HepG2 (cell line): ENCODE measurements at places on chromosomes 16 and 17. TPM values are rescaled to one million over a fixed set of nuclear protein-coding genes. Genes with fewer than 3 reads are reported as not detected.

DNA sequence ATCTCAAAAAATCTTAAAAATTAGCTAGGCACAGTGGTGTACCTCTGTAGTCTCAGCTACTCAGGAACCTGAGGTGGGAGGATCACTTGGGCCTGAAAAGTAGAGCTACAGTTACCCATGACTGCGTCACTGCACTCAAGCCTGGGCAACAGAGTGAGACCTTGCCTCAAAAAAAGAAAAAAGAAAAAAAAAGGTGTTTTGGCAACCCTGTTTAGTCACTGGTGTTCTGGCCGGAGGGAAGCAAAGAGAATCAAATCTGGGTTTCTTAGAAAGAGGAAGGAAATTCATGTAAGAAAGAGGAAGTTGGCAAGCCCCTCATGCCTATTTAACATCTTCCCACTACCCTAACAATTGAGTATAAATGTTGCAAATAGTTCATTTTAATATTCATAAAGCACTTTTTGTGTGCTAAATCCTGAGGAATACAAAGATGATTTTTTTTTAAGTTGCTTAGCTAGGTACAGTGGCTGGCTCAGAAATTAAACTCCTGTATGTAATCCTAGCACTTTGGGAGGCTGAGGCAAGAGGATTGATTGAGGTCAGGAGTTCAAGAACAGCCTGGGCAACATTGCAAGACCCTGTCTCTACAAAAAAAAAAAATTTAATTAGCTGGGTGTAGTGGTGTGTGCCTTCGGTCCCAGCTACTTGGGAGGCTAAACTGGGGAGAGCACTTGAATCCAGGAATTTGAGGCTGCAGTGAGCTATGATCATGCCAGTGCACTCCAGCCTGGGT, 6.5 kb upstream of the USP32 start:
- DNase-seq: no peak

DNA sequence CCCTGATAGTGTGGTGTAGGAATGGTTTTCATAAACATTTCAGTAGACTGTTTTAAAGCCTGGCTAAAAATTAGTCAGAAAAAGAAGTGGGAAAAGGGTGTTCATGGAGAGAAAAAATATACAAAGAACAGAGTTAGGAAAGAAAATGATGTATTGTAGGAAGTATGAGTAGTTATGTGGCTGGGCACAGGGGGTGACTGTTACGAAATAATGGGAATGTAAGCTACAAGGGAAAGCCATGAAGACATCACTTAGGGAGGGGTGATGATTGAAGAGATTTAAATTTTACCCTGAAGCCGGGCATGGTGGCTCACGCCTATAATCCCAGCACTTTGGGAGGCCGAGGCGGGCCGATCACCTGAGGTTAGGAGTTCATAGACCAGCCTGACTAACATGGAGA, 55.3 kb downstream of the NUP88 start:
- DNase-seq: no peak

DNA sequence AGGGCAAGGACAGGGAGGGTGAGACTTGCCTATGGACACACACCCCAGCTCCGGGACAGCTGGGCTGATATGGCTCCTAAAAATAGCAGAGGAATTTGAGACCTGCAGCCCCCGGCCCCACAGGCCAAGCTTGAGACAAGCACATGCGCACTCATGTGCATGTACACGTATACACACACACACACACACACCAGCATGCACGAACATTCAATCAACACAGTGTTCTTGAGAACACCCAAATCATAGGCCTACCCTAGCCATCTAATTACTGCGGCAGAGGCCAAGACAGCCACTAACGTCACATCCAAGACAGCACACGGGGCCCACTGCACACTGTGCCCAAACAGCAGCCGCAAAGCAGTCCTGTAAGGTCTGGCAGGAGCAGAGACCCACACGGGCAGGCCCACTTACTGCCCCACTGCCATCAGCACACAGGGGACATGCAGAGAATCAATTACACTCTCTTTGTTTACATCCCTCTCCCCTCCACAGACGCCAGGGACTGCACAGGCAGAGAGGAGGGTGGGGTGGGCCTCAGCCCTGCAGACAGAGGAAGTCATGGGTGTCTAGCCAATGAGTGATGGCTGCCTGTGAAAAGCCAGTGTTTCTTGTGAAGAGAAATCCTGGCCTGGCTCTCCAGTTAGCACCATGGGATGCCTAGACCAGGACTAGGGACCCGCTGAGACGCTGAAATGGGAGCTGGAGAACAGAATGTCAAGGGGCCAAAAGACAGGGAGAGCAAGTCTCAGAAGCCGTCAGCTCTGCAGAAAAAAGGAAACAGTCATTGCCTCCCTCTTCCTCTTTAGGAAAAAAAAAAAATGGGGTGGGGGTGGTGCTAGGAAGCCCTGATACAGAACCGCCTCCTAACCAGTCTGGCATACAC, 39.3 kb downstream of the MYO18A start:
- DNase-seq: no peak

DNA sequence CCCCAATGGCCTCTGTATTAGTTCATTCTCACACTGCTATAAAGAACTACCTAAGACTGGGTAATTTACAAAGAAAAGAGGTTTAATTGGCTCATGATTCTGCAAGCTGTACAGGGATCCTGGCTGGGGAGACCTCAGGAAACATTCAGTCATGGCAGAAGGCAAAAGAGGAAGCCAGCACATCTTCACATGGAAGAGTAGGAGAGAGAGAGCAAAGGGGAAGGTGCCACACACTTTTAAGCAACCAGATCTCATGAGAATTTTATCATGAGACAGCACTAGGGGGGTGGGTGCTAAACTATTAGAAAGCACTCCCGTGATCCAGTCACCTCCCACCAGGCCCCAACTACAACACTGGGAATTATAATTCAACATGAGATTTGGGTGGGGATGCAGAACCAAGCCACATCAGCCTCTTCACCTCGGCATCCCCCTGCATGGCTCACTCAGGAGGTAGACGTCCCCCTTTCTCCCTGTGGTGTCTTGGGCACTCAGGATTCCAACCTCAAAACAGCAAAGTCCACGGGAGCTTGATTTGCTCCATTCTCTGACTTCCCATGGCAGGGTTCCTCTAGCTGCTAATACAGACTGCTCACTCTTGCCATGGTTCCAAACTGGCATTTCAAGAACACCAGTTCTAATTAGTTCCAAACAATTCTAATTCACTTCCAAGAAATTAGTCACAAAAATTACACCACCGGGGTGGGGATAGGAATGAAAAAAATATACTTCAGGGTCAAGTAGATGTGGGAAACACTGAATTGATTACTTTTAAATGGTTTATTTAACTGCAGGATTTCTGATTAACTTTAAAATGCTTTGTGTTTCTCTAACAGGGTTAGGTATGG, 203.8 kb upstream of the HSBP1 start:
- no peak for DNase-seq

GRCh38 chr16:3645108-3645503, 9.4 kb upstream of the DNASE1 start:
- DNase-seq: no peak

- no peak for DNase-seq
Measured at GRCh38 chr17:79036181-79036580, 12.2 kb downstream of the C1QTNF1 start.

GRCh38 chr17:77489893-77490255, 349.1 kb downstream of the SEC14L1 start:
- DNase-seq: no peak

DNA sequence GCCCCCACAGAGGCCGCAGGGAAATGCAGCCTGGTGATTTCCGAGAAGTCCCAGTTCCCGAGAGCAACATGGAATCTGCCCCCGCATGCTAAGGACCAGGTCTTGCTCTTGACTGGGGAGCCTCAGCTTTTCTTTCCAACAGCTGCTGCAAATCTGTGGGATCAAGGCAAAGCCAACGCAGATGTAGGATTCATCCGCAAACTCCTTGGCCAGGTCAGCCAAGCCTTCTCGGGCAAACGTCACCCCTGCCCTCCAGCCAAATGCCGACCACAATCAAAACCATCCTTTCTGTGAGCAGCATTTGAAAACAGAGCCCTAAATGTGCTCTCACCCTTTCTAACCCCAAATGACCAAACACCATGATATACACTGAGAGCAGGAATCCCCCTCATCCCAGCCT, 54.0 kb downstream of the MRM3 start:
- DNase-seq: no peak

DNA sequence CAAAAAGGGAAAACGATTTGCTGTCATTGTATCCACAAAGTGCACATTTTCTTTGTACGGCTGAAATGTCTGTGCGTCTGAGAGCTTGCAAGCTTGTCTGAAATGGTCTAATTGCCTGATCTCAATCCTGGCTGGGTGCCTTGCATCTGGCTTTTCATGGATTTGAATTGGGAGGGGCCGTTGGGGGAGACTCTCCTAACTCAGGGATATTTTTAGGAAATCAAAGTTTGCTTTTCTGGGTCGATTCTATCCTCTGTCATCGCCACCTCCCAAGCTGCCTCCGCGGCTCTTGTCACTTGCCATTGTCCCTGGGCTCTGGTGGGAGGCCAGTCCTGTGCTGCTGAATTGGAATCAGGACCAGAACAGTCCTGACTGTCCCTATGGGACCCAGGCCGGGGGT, 33.3 kb upstream of the MGAT5B start:
- DNase-seq: no peak

DNA sequence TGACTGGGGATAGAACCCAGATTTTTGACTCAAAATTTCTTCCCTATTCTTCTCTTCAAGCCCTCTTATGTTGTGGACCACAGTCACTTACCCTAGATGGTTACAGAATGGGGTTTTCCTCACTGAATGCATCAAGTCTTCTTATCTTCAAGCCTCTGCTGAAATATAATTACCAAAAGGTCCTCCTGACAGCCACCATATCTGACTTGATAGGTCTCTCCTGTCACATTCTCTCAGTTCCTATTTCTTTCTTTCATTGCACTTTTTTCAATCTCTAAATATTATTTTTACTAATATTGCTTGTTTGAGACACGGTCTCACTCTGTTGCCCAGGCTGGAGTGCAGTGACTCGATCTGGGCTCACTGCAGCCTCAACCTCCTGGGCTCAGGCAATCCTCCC, 1.1 kb upstream of the COPZ2 start:
- DNase-seq: no peak

DNA sequence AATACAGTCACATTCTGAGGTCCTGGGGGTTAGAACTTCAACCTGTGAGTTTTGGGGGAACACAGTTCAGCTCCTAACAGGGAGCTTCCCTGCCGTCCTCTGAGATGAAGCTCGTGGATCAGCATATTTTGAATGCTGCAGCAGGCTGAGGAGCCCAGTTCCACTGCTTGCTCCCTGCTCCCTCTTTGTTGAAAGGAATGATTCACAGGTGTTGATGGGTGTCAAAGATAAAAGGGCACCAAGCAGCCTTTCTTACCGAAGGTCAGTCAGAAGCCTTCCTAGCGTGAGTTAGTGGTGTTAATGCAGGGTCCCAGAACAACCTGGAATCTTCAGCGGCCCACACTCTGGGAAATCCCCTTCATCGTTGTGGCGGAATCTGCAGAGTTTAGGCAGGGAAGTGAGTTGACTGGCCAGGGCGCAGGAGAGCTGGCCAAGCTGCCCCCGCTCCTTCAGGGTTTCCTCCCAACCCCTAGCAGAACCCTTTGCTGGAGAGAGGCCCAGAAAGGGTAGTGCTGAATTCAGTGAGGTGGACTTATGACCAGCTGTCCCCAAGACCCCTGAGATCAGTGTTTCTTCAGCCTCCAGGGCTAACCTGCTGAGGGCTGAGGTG, 114.8 kb downstream of the GNAO1 start:
- DNase-seq: no peak

GRCh38 chr17:65071861-65072260, 15.3 kb upstream of the GNA13 start:
- DNase-seq: peak; percentile 24

- DNase-seq: no peak
Measured at GRCh38 chr17:8151641-8152111, 528 bp downstream of the PER1 start.

GRCh38 chr17:17146786-17147406, 59.2 kb downstream of the PLD6 start:
- DNase-seq: peak; percentile 41

GRCh38 chr17:79045842-79046196, 21.9 kb downstream of the C1QTNF1 start:
- peak; percentile 71 for DNase-seq

GRCh38 chr17:48993951-48994350, 3.2 kb upstream of the IGF2BP1 start:
- DNase-seq: no peak

DNA sequence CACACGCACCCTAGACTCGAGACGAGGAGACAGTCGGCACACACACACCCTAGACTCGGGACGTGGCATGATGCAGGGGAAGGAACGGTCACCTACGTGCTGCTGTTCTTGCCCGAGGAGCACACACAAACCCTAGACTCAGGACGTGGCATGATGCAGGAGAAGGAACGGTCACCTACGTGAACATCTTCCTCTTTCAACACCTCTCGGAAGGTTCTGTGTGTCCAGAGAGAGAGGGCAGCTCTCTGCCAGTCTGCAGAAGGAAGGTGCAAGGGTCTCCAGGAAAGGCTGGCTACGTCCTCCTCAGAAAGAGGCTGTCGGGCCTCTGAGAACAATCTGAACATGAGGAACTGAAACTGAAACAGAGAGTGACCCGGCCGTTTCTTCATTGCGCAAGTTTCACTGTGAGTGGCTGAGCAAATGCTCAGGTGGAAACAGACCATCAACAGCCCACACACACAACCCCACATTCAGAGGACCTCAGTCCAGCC, 43.4 kb downstream of the ZNF276 start:
- no peak for DNase-seq

DNA sequence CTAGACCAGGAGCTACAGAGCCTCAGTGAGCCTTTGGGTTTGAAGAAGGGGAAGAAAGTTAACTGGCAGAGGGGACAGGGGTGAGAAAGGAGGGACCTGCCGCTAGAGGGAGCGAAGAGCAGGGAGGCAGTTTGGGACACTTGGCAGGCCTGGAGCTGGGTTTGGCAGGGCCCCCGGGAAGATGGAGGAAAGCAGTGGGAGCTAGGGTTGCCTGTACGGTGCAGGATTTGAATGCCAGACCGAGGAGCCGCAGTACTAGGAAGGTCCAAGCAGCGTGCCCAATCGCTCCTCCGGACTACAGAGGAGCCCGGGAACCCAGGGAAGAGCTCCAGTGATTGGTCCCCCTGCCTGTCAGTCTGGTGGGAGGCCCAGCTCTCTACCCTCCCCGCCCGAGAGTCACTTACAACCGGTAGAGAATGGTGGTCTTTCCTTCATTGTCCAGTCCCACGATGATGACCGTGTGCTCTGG, 1.3 kb downstream of the ARL5C start:
- peak; percentile 57 for DNase-seq

- no peak for DNase-seq
Measured at GRCh38 chr16:25124503-25124902, 13.0 kb downstream of the LCMT1 start.

- DNase-seq: no peak
Measured at GRCh38 chr17:43316522-43317142, 82.2 kb upstream of the ARL4D start.

SP6 gene
- polyA plus RNA-seq: 0.07 and 0.09 TPM in 2 replicates

CTRL gene
- 1.7 and 1.9 TPM in 2 replicates for polyA plus RNA-seq

BEAN1 gene
- 1.4 and 3.9 TPM in 2 replicates for polyA plus RNA-seq

HBA1 gene
- polyA plus RNA-seq: 0.27 and 0.59 TPM in 2 replicates

MLLT6 gene
- 69.5 TPM in 2 replicates for polyA plus RNA-seq

PRRT2 gene
- 1.1 and 1.8 TPM in 2 replicates for polyA plus RNA-seq

CREBBP gene
- 5.3 and 5.6 TPM in 2 replicates for polyA plus RNA-seq

PRSS8 gene
- 7.2 and 20.0 TPM in 2 replicates for polyA plus RNA-seq

CPNE7 gene
- polyA plus RNA-seq: 0.59 and 2.1 TPM in 2 replicates

RUNDC3A gene
- 0.25 and 0.33 TPM in 2 replicates for polyA plus RNA-seq

ALDH3A1 gene
- polyA plus RNA-seq: 0.07 and 0.29 TPM in 2 replicates

KRTAP1-5 gene
- polyA plus RNA-seq: 0.07 and 0.09 TPM in 2 replicates

KRT33B gene
- not detected in 2 replicates for polyA plus RNA-seq

ABI3 gene
- not detected in 2 replicates for polyA plus RNA-seq

C17orf67 gene
- polyA plus RNA-seq: 0.35 and 0.41 TPM in 2 replicates
